ENCODE measurements at places on chromosomes 12 and 14.

- DNase-seq: no peak
Measured at GRCh38 chr12:117538032-117538690, 176.7 kb upstream of the NOS1 start.

DNA sequence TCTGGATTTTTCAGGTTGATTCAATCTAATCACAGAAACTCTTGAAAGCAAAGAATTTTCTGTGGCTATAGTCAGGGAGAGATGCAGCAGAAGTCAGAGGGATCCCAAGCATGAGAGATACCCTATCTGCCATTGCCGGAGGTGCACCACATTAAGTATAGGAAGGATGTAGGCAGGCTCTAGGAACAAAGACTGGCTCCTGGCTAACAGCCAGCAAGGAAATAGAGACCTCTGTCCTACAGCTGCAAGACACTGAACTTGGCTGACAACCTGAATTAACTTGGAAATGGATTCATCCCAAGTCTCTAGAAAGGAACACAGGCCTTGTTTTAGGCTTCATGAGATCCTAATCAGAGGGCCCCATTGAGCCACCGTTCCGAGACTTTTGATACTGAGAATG lies 364.9 kb upstream of the FLRT2 start:
- DNase-seq: no peak

- no peak for DNase-seq
Measured at GRCh38 chr12:15485466-15485865, 163.2 kb downstream of the PTPRO start.

DNA sequence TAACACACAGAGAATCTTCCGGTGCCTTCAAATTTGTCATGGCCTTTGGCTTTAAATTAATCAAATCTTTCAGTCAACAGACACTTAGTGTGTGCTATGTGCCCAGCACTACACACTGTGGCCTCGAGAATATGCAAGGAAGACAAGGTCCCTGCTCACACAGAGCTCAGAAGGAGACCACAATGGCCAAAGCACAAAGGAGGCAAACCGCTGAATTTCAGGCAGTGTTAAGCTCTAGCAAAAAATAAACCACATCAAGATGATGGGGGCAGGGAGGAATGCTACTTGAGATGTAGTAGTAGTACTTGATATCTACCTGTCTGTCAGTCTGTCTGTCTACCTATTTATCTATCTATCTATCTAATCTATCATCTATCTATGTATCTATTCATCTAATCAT lies 227.9 kb downstream of the TMEM132D start:
- DNase-seq: no peak

GRCh38 chr12:71178162-71178561 lies 20.4 kb upstream of the TSPAN8 start:
- DNase-seq: no peak

Measured in right renal cortex interstitium (tissue), 3 donors.